B cell (primary cell): ENCODE measurements at places on chromosomes 12 and 14. TPM values are rescaled to one million over a fixed set of nuclear protein-coding genes. Genes with fewer than 3 reads are reported as not detected.

DNA sequence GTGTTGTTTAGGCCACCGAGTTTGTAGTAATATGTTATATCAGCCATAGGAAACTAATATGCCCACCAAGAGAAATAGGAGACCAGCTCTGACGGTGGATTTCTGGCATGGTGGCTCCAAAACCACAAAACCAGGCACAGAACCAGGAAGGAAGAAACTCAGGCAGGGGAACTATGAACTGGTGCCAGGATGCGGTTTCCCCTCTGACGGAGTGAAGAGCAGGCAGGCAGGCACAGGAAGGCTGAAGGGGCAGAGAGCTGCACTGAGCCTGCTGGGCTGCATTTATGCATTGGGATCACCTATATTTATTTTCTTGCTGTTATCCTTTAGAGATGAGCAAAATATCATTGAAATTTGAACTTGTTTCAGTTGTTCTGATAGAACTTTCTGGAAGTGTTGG lies 479.4 kb downstream of the VRK1 start:
- DNase-seq = no peak

DNA sequence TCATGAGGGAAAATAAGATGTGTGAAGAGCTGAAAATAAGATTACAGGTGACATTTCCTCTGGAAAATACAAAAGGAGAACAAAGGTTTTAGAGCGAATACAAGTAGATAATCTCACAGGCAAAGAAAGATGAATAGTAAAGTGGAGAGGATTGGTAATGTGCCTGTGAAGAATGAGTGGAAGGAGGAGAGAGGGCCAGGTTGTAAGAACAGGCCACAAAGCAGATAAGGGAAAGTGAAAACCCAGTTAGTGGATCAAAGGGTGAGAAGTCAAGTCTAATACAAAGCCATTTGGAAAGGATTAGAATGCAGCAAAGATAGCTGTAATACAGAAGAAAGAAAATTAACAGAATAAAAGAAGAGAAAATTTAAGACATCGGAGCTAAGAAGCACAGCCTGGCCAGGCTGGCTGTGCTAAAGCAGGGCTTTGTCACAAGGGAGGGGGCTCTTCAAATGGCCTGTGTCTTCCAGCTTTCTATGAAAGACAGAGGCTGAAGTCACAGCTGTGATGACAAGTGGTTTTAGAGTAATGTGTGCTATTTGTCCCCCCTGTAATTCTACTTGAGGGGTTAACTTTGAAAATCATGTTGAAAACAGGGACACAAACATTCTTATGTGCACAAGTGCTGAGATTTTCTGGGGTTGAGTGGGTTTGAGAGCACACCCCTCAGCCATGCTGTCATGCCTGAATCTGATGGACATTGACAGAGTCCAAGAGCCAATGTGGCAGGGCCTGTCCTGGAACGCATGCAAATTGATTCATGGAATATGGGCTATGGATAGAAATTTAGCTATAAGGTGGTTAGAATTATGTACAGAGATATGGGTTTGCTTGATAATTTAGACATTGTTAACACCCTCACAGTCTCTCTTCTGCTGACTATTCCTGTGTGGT lies 344.5 kb upstream of the NAV3 start:
- no peak for DNase-seq

Gene DTX1
- 47.0 and 47.8 TPM in 2 replicates for total RNA-seq

DNA sequence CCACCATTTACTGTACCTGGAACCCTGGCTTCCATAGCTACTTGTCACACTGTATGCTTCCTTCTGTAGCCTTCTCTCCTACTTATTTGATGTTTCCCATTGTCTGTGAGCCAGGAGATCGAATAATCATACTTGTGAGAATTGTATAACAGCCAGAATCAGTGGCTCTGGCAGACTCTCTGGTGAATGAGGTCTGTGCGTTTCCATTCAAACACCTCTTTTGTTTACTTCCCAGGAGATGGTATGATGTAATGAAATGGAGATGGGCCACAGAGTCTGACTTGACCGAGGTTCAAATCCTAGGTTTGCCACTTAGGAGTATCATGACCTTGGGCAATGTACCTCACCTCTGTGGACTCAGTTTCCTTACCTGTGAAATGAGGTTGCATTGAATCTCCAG lies 35.7 kb upstream of the CLMN start:
- DNase-seq = no peak

- no peak for DNase-seq
These were observed 593 bp downstream of the CFL2 start for GRCh38 chr14:34713681-34714319.
